Stimulated activated CD4-positive, alpha-beta T cell treated with anti-CD3 and anti-CD28 coated beads, Interleukin-1b, Interleukin-23, amount 100 ng/mL, for 4 hours (primary cell): ENCODE measurements at places on chromosomes 5 and 9.

GRCh38 chr5:57085306-57086081 is 88.4 kb upstream of the GPBP1 start:
- DNase-seq = no peak

DNA sequence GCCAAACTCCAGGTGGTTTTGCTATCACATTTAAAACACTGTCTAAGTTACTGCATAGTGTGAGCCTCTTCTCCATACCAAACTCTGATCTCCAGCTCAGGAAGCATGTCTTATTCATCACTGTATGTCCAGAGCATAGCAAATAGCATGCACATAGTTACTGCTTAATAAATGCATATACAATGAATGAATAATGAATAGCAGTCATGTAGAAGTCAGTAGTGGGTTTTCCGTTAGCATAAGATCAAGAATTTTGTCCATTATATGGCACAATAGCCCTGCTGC is 329.4 kb downstream of the ARRDC3 start:
- DNase-seq = no peak

- no peak for DNase-seq
These were observed 15.2 kb downstream of the GBGT1 start for GRCh38 chr9:133148199-133149129.

DNA sequence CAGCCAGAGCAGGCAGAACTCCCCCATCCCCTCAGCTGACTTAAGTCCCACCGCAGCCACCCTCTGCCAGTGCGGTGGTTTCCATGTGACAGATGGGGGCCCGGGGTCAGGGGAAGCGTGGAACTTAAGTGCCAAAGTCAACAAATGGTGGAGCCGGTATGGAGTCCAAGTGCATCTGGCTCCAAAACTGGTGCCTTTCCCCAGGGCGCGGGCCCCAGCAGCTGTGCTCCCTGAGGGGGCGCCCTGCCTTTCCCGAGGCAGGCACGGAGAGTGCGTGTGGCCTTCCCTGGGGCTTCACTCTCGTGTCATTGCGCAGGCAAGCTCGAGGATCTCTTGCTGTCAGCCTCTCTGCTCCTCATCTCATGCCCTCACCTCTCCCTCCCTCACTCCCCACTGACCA is 33.8 kb downstream of the SLC46A2 start:
- no peak for DNase-seq

DNA sequence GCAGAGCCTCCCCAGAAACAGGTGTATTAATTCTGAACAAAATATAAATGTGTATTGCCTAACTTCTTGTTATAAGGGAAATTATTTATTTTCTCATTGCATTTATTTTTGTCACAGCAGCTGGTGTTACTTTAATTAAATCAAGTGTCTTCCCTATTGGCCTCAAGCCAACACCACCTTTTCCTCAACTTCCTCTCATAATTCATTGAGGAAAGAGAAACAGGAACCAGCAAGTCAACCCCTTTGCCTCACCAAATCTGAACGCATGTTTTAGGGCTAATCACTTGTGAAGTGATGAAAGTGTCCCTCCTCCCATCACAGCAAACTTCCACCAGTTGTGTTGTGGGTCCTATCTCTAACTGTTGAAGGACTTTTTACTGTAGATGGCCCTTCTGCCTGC is 73.1 kb downstream of the DIRAS2 start:
- DNase-seq = no peak

- no peak for DNase-seq
These were observed 94.6 kb upstream of the TXNDC8 start for GRCh38 chr9:110432253-110432652.

DNA sequence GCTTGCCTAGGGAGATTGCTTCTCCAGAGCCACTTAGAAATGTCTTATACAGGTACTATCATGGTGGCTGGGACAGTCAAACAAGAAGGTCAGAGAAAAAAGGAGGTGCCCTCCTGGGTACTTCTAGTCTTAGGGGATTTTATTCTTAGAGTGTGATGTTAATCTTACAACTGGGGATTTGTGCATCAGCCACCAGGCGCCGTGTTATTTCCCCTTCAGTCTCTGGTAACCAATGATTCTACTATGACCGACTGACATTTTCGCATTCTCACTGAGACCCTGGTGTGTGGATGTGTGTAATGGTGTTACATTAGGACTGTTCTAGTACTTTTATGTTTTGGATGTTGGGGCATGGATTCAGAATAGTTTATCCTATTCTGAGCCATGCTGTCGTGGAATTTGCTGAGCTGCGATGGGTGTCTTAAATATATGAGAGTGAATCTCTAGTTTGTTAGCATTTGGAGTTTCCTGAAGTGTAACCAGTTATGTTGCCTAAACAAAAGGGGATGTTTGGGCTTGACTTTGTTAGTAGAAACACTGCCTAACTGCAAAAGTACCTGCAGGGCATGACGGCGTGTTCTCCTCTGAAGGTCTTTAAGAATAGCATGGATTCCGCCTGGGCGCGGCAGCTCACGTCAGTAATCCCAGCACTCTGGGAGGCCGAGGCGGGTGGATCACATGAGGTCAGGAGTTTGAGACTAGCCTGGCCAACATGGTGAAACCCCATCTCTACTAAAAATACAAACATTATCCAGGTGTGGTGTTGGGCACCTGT is 175.2 kb upstream of the DAP start:
- DNase-seq = no peak

DNA sequence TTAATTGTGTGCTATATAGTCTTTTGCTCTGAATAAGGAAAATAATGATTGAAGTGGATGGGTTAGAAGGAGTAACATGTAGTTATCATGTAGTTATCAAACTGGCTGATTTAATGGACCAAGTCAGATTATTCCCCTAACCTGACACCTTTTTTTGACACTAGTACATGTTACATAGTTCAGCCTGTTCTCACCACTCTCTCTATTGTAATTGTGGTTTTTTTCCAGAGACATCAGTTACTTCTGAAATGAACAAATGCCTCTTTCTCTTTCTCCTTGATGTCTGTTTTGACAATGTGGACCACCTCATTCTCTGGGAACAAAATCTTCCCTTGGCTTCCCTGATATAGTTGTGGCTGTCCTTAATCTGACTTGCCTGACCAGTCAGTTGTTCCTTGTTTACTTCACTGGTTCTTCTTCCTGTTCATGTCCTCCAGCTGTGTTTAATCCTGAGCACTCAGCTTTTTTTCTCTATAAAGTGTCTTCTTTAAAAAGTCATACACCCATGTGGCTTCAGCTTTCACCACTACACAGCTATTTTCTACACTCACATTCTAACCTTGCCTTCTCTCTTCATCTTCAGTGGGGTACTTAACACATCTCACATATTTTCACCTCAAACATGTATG is 243.4 kb downstream of the ARRDC3 start:
- no peak for DNase-seq

DNA sequence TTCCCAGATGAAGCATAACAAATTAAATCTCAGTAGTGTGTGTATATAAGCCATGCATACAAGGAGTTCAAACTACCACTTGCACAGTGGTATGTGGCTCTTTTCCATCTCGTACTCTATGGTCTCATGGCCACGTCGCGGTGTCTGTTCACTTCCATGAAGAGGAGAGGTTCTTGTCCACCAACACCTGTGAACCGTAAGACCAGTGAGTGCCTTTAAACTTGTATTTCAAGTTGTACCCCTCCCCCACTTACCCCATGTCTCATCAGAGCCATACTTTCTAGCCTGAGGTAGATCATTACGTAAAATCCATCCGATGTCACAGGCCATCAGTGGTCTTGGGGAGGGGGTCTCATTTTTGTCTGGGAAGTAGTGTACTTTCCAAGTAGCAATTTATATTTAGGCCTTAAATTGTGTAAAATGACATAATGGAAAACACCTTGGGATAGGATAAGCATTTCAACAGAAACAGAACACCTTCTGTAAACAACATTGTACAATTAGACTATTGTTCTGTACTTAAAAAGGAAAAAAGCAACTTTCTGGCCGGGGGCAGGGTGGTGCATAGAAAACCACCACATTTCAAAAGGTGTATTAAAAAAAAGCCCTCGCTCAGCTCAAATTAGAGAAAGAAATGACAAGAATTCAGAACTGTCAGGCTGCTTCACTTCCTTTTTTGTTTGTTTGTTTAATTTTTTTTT is 163.0 kb downstream of the SMARCA2 start:
- DNase-seq = no peak

DNA sequence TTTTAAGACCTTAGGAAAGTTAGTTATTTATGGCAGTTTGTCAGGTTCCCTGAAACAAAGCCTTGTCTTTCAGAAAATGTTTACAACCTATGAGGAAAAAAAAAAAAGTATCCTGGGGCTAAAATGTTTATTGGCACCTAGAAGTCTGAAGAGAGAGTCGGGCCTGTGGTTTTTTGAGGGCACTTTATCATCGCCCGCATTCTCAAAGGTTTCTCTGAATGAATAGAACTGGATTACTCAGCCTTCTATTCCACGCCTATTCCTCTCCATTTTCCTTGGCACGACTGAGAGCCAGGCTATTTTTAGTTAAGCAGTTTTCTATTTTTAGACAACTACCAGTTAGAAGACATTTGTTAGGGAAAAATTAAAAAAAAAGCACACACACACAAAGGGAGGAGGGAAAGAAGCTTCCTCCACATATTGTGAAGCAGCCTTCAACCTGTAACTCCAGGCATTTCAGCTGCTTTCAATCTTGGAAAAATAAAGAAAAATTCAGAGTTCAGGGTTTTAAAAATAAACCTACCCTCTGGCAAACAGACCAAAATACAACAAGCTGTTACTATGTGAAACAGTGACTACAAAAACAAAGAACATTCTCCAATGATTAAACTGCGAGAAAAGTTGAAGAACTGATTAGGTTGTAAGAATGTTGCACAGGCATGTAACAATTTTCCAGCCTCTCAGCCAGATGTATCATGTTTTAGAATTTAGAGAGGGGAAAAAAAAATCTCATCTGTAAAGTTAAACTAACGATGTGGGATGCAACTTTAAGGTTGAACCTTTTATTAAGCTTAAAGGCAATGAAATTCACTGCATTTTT is 97.0 kb downstream of the MEF2C start:
- no peak for DNase-seq

- DNase-seq = no peak
These were observed 37.3 kb upstream of the EGFL7 start for GRCh38 chr9:136625101-136626065.

DNA sequence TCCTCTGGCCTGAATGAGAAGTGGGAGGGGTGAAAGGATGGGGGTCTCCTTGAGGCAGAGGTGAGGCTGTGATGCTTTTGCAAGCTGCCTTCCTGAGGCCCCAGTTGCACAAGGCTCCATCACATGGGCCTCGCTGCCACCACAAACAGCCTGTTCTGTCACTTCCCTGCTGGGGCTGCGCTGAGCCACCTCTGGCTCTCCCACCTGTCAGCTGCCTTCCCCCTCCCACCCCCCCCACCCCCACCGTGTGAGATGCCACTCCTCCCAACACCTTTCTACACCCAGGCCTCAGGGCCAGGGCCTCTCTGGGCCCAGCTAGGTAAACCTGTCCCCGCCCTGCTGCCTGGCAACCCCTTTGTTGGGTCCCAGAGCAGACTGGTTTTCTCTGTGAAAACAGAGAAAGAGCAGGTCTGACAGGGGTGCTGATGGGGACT is 4.5 kb upstream of the PDLIM4 start:
- no peak for DNase-seq

DNA sequence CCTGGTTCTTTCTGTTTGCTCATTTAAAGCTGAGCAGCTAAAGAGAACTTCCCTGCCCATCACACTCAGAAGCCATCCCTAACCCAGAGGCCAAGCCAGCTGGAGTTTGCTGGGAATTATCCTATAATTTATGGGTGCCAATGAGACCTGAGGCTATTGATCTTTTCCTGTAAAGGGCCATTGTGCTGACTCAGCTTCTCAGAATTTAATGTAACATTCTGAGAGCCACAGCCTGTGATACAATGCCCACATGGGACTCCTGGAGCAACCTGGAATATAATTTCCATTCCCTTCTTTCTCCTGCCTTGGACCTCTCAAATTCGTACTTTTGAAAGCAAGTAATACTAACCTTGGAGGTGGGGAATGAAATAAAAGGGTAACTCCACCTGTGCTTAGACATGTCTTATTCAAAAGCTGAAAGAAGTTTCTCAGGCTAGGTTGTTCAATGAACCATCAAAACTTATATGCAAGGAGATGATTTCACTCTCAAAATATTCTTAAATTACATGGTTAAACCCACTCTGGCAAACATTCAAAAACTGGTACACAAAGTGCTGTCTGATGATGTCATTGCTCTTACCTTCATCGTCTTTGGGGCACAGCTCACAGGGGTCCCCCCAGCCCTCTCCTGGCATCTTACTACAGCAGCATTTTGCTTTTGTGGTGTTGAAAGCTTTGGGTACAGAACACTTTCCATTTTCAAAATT is 206.7 kb downstream of the SLC12A2 start:
- no peak for DNase-seq

DNA sequence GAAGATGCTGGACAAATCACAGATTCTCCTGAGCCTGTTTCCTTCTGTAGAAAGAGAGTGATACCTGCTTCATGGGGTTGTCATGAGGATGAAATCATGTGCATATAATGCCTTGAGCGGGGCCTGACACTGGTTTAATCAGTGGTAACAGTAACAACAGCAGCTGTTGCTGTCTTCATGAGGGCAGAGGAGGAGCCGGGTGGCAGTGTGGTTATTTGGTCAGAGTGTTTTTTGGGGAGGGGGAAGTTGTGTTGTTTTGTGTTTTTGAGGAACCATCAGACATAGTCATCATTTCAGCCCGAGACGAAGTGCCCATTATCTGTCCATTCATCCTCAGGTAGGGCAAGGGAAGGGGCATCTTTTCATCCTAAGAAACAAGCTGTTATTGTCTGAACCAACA is 44.0 kb downstream of the NEURL1B start:
- no peak for DNase-seq

DNA sequence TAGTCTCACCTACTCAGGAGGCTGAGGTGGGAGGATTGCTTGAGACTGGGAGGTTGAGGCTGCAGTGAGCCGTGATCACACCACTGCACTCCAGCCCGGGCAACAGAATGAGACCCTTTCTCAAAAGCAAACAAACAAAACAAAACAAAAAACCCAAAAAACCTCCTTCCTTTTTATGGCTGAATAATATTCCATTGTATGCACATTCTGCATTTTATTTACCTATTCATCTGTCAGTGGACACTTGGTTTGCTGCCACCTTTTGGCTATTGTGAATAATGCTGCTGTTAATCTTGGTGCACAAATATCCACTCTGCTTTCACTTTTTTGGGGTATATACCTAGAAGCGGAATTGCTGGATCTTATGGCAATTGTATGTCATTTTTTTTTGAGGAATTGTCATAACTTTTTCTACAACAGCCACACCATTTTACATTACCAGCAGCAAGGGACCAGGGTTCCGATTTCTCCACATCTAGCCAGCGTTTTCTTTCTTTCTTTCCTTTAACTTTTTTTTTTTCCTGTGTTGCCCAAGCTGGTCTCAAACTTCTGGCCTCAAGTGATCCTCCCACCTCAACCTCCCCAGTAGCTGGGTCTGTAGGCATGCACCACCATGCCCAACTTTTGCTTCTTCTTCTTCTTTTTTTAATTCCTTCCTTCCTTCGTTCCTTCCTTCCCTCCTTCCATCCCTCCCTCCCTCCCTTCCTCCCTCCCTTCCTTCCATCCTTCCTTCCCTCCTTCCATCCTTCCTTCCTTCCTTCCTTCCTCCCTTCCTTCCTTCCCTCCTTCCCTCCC is 30.6 kb downstream of the NKX2-5 start:
- no peak for DNase-seq
